ENCODE measurements at places on chromosomes 1 and 21.

DNA sequence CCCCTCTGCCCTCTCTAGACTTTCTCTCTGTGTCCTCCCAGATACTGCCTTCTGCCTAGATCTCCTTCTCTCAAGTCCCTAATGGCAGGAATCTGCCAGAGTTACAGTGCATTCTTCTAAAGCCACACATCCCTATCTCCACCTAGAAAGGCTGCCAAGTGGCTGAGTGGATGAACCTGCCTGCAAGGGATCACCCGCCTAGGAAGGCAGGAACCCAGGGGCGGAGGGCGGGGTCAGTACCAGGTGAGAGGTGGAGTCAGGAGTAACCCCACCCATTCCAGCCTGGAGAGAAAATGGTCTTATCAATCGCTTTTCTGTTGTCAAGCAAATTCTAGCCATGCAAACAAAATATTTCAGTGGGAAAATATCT, 60.8 kb downstream of the BCAR3 start:
- DNase-seq: no peak

GRCh38 chr21:32861866-32862265, 90.3 kb upstream of the PAXBP1 start:
- DNase-seq: no peak

GRCh38 chr1:2375246-2375922, 16.0 kb downstream of the MORN1 start:
- DNase-seq: no peak

- no peak for DNase-seq
Observed at GRCh38 chr1:29756085-29756484, 519.8 kb downstream of the PTPRU start.

Data from astrocyte of the spinal cord (primary cell).